A673 (cell line): ENCODE measurements at places on chromosomes 3 and 15.

- DNase-seq = no peak
Observed at GRCh38 chr15:88900982-88901418, 5.7 kb upstream of the HAPLN3 start.

- no peak for DNase-seq
Observed at GRCh38 chr3:976006-976405, 116.8 kb upstream of the CNTN6 start.

DNA sequence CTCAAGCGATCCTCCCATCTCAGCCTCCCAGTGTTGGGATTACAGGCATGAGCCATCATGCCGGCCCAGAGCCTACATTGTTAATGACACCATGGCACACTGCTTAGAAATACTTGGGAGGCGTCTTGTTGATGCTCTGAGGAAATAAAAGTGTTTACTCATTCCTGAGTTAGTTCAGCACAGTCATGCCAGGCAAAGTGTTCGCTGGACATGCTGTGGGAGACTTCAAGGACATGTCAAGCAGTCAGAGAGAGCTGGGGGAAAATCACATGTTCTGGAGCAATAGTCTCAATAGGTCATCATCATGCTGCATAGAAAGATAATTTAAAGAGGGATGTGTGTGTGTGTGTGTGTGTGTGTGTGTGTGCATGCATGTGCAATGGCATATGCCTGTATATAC is 37.5 kb downstream of the TTC23 start:
- DNase-seq = no peak

- DNase-seq = peak; percentile 28
Observed at GRCh38 chr15:69807721-69808120, 290.0 kb downstream of the TLE3 start.

- DNase-seq = no peak
Observed at GRCh38 chr3:31947162-31947561, 33.9 kb downstream of the OSBPL10 start.

- DNase-seq = peak; percentile 28
Observed at GRCh38 chr15:32730677-32731654, 13.2 kb downstream of the GREM1 start.

GRCh38 chr3:32469151-32469874 is 33.3 kb downstream of the CMTM6 start:
- no peak for DNase-seq

DNA sequence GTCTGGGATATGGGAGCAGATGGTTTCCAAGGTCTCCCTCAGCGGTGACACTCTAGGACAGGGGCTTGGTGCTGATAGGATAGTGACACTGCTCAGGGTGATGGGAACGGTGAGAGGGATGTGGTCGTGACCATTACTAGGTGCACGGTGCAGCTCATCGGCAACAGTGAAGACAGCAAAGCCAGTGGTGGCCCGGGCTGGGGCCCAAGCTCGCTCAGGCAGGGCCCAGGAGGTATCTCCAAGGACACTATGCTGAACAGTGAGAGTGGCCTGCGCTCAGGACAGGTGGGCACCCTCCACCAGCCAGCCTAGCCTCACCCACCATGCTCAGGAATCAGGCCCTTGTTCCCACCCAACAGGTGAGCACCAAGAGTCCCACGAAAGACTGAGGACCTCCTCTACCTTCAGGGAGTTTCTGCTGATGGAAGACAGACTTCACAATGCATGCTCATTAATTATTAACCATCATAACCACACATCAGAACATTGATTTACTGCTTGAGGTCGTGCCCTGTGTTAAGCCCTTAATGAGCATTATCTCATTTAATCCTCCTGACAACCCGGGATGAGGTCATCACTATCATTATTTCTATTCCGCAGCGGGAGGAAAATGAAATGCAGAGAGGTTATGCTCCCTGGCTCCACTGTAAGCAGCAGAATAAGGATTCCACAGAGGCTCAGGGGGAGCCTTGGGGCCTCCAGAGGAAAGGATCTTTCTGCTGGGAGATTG is 269.4 kb downstream of the UACA start:
- DNase-seq = peak; percentile 67

DNA sequence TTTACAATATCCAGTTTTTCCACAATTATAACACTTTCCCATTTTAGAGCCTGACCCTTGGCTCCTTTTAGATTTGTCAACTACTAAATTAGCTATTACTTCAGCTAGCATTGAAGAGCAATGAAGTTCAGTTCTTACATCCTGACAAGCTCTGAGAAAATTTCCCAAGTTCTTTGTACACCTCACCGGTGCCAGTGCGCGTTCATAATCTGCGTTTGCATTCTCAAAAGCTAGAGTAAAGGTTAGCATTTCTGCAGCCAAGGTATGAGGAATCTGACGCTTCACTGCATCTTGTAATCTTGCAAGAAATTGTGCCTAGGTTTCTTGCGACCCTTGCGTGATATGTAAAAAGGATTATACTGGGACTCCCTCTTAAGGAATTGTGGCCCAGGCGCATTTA is 25.2 kb upstream of the XCR1 start:
- DNase-seq = no peak

DNA sequence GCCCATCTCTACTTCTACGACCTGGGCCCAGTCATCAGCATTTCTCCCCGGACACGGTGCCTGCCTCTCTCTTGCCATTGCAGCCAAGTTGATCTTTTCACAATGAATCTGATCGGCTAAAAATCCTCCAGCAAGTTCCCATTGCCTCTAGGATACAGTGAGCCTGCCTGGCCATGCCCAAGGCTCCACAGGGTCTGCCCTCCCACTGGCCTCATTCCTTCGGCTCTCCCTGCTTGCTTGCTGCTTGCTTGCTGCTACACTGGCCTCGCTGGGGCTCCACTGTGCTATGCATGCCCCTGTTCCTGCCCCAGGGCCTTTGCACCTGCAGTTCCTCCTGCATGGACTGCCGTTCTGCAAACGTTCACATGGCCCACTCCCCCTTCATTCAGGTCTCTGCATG is 2.0 kb downstream of the ABTB1 start:
- DNase-seq = no peak

DNA sequence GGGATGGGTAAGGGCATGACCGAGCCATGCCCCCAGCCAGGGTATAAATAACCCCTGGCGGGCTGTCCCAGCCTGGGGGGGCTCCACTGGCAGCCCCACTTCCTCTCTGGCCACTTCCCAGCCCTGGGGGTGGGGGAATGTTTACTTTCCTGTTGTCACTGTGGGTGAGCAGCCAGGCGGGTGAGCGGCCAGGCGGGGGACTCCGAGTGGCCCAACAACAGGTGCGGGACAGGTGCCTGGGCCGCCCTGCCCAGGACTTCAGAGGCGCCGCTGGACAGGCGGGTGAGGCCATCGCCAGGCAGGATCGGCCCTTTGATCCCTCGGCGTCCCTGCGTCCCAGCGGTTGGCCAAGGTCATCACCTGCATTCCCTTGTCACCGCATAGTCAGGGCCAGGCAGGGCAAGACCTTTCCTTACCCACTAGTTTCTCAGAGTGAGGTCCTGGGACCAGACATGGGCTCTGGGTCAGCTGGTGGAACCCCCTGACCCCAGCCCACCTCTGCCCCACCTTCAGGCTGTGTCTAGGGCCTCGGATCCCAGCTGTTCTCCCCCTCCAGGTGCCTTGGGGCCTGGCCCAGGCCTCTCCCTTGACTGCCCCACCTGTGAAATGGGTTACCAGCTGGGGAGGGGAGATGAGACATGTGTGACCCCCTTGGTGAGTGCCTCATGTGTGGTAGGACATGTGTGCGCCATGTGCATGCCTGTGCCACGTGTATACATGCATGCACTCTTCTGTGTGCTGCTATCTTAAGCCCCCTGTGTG is 16.6 kb downstream of the SEMA3F start:
- DNase-seq = no peak

DNA sequence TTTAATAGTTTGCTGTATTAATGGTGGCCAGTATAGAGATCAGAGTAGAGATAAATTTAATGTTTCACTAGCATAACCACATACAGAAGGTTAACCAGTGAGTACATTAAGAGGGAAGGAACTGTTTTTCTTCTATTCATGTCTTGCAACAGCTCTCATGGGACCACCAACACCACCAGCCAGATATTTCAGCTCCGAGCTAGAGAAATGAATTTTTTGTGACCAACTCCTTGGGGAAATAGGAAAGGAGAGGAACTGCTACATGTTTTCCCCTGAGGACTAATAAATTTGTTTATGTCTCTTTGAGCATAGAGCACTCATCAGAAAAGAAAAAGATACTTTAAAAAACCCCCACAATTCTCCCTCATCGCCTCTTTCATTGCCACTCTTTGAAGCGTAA is 247.5 kb downstream of the MBNL1 start:
- peak; percentile 48 for DNase-seq

GRCh38 chr3:63809607-63810006 is 9.5 kb upstream of the C3orf49 start:
- peak; percentile 19 for DNase-seq

GRCh38 chr3:126451511-126451910 is 24.2 kb downstream of the ZXDC start:
- DNase-seq = no peak

- no peak for DNase-seq
Observed at GRCh38 chr3:36933540-36934296, 11.1 kb downstream of the TRANK1 start.

DNA sequence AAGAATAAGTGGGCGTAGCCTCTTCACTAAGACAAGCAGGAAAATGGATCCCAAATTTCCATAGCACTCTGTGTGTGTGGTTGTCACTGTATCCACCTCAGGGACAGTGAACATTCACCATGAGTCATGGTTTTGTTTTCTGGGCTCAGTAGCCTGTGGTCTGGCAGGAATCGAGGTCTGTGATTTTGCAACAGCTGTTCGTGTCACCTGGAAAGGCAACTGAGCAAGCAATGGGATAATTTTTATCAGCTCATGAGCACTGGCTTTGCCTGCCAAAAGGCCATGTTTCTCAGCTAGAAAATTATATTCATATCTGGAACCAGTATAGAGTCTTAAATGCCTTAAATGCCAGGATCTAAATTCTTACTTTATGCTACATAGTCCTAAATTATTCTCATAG is 60.9 kb downstream of the STRIT1 start:
- no peak for DNase-seq

- DNase-seq = no peak
Observed at GRCh38 chr3:39140341-39140971, 12.9 kb downstream of the CSRNP1 start.

DNA sequence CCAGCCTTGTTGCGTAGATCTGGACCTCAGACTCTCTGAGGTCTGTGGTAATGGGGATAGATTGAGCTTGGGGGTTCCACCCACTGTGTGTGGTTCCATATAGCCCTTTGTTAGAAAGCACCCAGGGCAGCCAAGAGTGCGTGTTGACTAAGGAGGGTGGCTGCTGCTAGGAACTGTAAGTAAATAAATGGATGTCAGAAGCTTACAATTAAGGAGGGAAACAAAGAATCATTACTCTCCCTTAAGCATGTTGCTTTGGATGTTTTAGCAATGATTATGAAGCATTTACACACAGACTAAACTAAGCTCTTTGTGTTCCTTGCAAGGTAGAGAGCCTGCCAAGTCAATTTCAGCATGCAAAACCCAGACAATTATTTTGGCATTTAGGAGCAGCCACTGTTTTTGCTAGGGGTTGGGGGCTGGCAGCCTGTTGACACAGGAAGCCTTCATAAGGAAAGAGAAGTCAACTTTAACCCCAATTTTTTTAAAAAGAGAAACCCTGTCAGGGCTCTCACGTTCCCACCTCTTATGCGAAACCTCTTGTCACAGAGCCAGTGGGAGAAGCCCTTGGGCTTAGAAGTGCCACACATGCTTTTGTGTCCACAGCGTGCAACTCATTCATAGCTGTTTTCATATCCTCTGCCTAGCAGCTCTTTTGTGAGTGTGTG is 127.8 kb downstream of the CMSS1 start:
- DNase-seq = no peak

DNA sequence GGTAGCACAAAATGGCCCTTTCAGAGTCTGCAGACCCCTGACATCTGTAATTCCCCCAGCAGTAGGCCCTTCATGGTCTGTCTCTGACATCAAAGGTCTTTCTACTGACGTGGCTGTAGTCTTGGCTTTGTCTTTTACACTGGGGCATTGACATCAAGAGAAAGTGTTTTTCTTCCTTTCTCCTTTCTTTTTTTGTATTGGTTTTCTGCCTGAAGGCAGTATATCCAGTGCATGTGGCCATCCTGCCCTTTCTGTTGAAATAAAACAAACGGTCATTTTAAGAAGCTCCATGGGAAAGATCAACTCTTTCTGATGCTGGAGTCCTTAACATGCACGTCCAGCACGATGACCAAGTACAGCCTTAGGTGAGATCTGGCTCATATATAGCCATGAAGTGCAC is 106.8 kb upstream of the SAMMSON start:
- no peak for DNase-seq

DNA sequence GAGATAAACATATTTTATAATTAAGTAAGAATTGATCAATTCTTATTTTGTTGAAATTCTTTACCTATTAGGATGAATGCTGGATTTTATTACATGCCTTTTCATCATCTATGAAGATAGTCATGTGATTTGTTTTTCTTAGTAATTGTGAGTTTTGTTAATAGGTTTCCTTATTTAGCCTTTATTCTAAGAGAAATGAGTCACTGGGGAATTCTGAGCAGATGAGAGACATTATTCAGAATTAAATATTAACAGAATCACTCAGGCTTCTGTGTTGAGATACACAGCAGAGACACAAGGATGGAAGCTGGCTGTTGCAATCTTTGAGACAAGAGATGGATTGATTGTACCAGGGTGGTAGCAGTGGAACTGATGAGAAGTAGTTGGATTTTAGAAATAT is 7.4 kb upstream of the ANO10 start:
- no peak for DNase-seq

DNA sequence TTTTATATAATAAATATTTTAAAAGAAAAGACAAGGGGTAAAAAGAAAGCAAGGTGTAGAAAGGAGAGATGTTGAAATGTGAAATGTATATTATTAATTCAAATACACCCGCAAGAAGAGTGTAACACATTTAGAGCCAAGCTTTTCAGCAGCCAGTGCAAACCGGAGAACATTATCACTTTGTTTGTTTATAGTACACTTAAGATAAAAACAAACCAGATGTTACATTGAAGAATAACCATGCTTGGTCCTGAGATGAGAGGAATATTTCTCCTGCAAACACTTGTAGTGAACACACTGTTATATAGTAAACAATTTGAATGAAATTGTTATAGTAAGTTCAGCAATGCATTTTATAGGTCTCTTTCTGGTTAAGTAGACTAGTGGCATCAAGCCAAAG is 1441.5 kb downstream of the OTOL1 start:
- DNase-seq = peak; percentile 7

- no peak for DNase-seq
Observed at GRCh38 chr3:64825404-64826120, 137.8 kb upstream of the ADAMTS9 start.

- DNase-seq = no peak
Observed at GRCh38 chr3:197286678-197287077, 11.7 kb downstream of the DLG1 start.

GRCh38 chr3:129182390-129183185 is 1.1 kb downstream of the CNBP start:
- DNase-seq = peak; percentile 28

DNA sequence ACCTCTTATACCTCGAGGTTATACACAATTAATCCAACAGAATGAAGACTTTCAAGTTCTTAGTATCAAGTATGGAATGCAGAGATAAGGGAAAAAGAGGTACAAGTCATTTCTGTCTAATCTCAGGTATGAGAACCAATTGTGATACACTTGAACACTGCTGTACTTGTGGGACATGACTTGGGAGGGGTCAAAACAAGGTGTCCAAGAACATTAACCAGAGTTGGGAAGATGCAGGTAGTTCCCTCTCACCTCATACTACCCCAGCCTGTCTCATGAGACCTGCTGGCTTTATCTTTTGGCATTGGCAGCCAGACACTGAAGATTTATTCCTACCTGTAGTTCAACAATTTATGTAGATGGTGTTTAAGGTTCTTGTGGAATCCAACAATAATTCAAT is 209.7 kb downstream of the NR1D2 start:
- no peak for DNase-seq

- DNase-seq = no peak
Observed at GRCh38 chr3:127180859-127181258, 12.1 kb upstream of the PRR23E start.
